PC-3 (cell line): ENCODE measurements at places on chromosomes 4 and X. TPM values are rescaled to one million over a fixed set of nuclear protein-coding genes. Genes with fewer than 3 reads are reported as not detected.

Gene MAGEB2
- not detected in 2 replicates for total RNA-seq

- no peaks in the 10 kb centered on the region for H3K27me3 ChIP-seq
- no peak for DNase-seq
- no peak overlapping the region for H3K27ac ChIP-seq
- no peaks in the 10 kb centered on the region for H3K4me1 ChIP-seq
Measured at GRCh38 chr4:159685340-159686092, 582.6 kb downstream of the RAPGEF2 start.

Gene ALAS2
- not detected in 2 replicates for total RNA-seq

- H3K36me3 ChIP-seq, result no peaks in the 10 kb centered on the region
- no peak overlapping the region for H3K27ac ChIP-seq
- DNase-seq, result no peak
Measured at GRCh38 chr4:36206012-36206411, 38.3 kb downstream of the ARAP2 start.

DNA sequence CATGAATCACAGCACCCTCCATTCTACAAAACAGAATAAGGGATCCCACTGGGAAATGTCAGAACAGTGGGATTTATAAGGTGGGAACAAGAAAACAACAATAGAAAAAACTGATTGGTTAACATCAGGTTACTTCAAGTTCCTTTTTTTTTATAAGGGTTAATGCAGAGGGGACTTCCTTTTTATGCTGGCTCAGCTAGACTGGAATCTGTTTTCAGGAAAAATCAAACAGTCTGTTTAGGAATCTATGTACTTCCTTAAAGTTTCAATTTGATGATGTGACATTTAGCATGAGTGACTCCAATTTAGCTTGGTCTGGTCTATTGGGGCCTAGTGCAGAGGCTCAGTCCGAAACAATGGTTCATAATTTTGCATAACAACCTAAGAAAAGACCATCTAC lies 192.9 kb downstream of the ADGRA3 start:
- H3K27me3 ChIP-seq, result no peaks in the 10 kb centered on the region
- no peaks in the 10 kb centered on the region for H3K4me1 ChIP-seq
- no peak overlapping the region for H3K4me3 ChIP-seq

Gene TBCK
- 7.6 and 10.1 TPM in 2 replicates for total RNA-seq
